ENCODE measurements at places on chromosomes 1 and 21.

GRCh38 chr1:99672038-99672437, 26.1 kb downstream of the PALMD start:
- DNase-seq, result no peak

DNA sequence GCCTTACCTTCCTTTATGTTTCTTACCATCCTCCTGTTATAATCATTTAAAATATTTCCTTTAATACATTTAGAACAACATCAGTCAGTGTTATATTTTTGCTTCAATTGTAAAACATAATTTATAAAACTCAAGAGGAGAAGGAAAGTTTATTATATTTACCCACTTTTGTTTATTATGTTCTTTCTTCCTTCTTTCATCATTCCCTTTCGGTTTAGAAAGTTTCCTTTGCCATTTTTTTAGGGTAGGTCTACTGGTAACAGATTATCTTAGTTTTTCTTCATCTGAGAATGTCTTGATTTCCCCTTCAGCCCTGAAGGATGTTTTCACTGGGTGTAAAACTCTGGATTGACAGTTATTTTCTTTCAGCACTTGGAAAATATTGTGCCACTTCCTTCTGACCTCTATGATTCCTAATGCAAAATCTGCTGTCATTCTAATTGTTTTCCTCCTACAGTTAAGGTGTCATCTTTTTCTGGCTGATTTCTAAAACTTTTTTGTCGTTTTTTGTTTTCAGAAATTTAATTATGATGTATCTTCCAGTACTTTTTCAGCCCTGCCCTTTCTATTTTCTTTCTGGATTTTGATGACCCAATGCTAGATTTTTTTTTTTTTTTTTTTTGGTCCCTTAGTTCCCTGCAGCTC, 25.0 kb downstream of the PTPN22 start:
- DNase-seq, result no peak

GRCh38 chr1:201772178-201772577, 56.8 kb upstream of the IPO9 start:
- no peak for DNase-seq

- no peak for DNase-seq
These were observed 67.3 kb downstream of the RHOU start for GRCh38 chr1:228802386-228803220.

- no peak for DNase-seq
These were observed 662 bp upstream of the LGALS8 start for GRCh38 chr1:236522937-236523703.

DNA sequence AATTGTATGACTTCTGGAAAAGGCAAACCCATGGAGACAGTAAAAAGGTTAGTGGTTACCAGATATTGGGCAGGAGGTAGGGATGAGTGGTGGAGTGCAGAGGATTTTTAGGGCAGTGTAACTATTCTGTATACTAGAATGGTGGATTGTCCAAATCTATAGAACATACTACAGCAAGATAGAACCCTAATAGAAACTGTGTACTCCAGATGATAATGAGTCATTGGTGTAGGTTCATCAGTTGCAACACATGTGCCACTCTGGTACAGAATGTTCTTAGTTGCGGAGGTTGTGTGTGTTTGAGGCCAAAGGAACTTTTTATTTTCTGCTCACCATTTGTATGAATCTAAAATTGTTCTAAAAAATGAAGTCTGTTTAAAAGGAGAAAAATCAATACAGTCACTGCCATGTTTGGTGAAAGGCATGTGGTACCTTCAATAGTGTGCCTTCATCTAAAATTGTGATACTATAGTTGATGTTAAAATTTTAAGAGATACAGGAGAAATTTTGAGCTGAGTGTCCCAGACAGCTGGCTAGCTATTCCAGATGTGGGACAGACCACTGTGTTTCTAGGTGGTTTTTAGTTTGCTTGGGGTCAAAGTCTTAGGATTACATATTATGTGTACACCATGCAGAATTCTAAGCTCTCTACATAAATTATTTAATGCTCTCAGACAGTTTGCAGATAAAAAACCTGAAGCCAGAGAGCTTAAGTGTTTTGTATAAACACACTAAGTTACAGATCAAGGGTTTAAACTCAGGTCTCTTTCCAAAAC, 150.5 kb downstream of the RPS6KC1 start:
- no peak for DNase-seq

GRCh38 chr21:41921021-41921420, 32.8 kb downstream of the C2CD2 start:
- DNase-seq, result no peak
